ENCODE measurements at places on chromosomes 6 and 20. TPM values are rescaled to one million over a fixed set of nuclear protein-coding genes. Genes with fewer than 3 reads are reported as not detected.

DNA sequence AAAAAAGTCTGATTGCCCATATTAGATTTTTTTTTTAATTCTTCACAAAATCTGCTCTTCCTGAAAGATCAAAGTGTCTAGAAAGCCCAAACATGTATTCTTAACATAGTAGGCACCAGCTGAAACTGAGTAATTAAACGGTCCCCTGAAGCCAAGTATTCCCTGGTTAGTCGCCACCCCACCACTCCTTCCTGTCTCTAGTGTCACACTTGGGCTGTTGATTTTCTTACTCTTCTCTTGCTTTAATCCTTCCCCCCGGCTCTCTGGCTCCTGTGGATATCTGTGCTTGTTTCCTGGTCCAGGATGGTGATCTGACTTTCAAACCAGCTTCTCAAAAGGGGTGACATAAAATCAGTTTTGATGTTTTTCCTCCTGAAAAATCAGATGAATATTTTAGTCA, 162.9 kb downstream of the QKI start:
- DNase-seq = no peak

GRCh38 chr6:104711371-104711770, 148.3 kb downstream of the HACE1 start:
- no peak for DNase-seq

Gene FILIP1
- total RNA-seq = 3.8 TPM

Gene CD109
- 9.2 TPM for total RNA-seq

GRCh38 chr6:110277100-110277665, 81.0 kb downstream of the METTL24 start:
- DNase-seq = no peak

DNA sequence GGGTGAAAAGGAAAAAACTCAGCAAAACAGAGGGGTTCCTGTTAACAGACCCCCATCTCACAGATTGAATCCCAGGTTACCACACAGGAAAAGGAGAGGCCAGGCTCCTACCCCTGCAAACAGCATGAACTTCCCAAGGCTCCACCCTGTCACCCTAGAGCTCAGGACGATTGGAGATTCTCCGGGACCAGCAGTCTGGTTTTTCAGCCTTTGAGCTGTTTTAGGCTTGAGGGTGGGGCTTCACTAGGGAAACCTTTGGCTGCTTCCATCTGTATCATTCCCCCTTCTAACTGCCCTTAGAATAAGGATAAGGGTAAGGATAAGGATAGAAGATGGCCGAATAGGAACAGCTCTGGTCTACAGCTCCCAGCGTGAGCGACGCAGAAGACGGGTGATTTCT, 16.0 kb downstream of the C6orf58 start:
- no peak for DNase-seq

Gene PRSS35
- total RNA-seq = not detected

DNA sequence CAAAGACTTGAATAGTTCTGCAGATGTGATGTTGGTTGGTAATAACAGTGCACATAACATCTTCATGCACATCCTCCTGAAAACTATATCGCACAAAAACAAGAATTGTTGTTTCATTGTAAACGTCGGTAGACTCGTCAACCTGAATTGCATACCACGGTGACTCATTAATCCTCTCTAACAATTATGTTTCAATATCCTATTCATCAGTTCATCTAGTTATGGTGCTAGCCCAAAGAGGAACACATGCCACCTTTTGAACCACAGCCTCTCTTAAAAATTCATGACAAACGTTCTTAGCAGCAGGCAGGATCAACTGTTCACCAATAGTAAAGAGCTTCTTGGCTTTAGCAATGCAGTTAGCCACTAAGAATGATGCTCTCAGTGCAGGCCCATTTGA, 25.0 kb downstream of the CRYBG1 start:
- DNase-seq = no peak

GRCh38 chr20:41714030-41714429, 95.9 kb upstream of the CHD6 start:
- DNase-seq = no peak

Gene RGS17
- 3.3 TPM for total RNA-seq

Gene CPNE5
- 5.0 TPM for total RNA-seq

Gene RPS21
- total RNA-seq = 719 TPM

DNA sequence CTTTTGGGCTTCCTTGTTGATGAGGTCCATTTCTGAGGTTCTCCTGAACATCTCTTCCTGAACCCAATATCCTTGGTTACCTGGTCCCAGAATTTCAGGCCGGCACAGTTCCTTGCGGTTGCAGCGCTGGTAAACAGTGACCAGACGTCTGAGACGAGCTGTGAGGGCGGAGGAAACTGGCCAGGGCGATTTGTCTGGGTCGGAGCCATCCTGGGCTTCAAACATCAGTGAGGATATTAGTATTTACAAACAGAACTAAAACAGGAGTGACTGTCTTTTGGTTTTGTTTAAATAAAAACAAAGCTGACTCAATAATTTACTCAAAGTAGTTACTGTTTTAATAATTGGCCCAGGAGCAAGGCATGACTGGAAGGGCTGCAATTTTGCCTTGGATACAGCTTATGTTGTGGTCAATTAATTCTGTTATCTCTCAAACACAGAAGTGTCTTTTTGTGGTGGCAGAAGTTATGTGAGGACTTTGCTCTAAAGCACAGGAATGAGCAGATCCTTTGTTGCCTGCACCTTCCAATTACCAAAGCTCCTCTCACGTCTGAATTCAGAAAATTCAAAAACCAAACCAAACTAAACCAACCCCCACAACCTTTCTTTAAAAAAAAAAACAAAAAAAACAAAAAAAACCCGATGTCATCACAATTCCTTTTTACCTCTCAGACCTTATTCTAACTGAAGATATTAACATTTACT, 58.7 kb upstream of the EMILIN3 start:
- DNase-seq = no peak

Gene RCAN2
- total RNA-seq = 0.26 TPM

- peak; percentile 59 for DNase-seq
Observed at GRCh38 chr20:10430000-10430466, 4.0 kb downstream of the MKKS start.

Gene BPIFA1
- total RNA-seq = not detected

Gene SPATS1
- total RNA-seq = not detected

Gene SASH1
- total RNA-seq = 49.3 TPM

GRCh38 chr20:16346956-16347355, 226.3 kb downstream of the KIF16B start:
- DNase-seq = no peak

Gene RNF144B
- total RNA-seq = 13.9 TPM

Gene CFAP61
- not detected for total RNA-seq

Gene TRERF1
- total RNA-seq = not detected

Gene ASIP
- total RNA-seq = not detected

Gene SMPD2
- total RNA-seq = 8.9 TPM

DNA sequence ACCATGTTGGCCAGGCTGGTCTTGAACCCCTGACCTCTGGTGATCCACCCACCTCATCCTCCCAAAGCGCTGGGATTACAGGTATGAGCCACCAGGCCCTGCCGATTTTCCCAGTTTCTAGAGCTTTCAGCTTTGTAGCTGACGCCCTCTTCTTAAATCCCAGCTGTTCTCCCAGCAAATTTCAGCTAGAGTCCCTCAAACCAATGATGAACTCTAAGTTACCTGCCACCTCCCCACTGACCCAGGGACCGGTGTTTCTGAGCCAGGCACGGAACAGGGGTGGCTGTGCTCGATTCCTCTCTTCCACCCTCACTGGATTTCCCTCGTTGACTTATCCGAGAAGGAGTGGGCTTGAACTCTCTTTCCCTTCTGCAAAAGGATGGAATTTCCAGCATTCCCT, 39.1 kb downstream of the SUN5 start:
- no peak for DNase-seq

GRCh38 chr20:33650753-33651561, 11.2 kb upstream of the C20orf144 start:
- no peak for DNase-seq

- DNase-seq = peak; percentile 10
Observed at GRCh38 chr6:149443411-149444181, 41.2 kb downstream of the ZC3H12D start.

DNA sequence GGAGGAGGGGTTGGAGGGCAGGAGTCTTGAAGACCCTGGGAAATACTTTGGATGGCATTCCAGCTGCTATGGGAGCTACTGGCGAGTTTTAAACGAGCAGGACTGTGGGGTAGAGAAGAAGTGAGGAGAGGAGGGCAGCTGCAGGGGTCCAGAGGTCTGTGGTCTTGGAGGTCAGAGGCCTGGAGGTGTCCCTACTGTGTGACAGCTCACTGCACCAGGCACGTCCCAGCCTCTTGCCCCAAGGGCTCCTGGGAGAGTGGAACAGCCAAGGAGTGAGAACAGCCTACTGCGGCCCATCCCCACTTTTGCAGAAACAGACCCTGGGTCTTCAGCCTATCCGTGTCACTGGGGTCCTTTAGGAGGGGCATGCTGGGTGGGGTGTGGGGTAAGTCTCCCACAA, 2.9 kb upstream of the NOL4L start:
- no peak for DNase-seq

- DNase-seq = peak; percentile 77
Observed at GRCh38 chr6:157304899-157305663, 18.2 kb downstream of the TMEM242 start.

DNA sequence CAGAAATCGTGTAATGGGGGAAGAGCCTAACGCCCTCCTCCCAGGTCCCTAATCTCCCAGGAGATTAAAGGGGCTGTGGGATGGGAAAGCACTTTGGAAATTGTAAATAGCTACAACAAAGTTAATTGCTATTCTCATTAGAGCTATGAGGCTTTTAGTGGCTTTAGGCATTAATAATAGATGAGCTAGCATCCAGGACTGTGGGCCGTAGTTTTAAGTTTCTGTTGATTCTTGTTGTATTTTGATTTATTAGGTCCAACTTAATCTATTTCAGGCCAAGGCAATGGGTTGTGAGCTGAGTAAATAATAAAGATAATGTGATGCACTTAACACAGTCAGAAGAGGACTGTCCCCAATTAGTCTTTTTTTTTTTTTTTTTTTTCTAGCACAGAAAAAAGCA, 67.7 kb downstream of the ANKRD6 start:
- DNase-seq = no peak

All from dermis microvascular lymphatic vessel endothelial cell (primary cell).